GM12878 (cell line): ENCODE measurements at places on chromosomes 7 and 10. TPM values are rescaled to one million over a fixed set of nuclear protein-coding genes. Genes with fewer than 3 reads are reported as not detected.
A peak's percentile ranks its signal among the peaks of the same experiment; 100 is the strongest.

DNA sequence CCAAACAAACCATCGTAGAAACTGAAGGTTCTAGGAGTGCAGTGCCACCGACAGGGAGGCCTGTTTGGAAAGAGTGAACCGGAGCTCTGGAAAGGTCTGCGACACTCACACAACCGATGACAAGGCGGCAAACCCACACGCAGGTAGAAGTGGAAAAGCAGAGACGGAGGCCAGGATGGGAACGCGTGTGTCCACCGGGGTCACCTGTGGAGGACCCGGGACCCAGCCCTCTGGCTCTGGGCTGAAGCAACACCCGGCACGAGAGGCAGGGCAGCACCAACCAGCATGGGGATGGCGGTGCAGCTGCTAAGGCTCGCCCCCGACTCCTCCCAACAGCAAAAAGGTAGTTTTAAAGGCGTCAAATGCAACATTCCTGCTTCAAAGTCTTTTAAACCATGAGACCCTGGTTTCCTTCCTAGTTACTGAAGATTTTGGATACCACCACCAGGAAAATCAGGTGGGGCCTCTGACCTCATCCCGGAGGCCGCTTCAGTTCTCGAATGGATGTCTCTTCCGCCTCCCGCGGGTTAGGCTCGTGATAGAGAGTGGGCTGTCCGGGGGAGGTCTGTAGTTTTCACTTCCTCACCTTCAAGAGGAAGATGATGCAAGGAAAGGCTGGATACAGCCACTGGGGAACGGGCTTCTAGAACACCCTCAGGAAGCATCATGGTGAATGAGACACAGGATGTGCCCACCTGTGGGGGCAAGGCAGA is 115.5 kb downstream of the SMURF1 start:
- no peak for DNase-seq

DNA sequence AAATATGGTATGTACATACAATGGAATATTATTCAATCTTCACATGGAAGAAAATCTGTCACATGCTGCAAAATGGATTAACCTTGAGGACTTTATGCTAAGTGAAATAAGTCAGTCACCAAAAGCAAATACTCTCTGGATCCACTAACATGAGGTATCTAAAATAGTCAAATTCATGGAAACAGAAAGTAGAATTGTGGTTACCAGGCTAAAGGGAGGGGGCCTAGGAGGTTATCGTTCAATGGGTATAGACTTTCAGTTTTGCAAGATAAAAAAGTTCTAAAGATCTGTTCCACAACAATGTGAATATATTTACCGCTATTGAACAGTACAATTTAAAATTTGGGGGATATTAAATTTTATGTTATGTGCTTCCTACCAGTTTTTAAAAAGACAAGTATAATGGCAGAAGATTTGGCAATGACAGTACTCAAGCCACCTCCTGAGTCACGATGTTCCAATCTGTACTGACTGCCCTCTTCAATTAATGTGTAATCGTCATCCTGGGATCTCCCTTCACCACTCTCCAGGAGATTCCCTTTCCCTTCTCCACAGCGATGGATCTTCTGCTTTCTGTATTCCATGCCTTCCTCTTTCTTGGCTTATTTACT is 32.3 kb upstream of the IL6 start:
- DNase-seq, result no peak

- DNase-seq, result no peak
Measured at GRCh38 chr10:44581996-44582395, 197.1 kb upstream of the CXCL12 start.

Gene CELF2
- 98.2 and 106 TPM in 2 replicates for total RNA-seq

Gene COL13A1
- total RNA-seq, result not detected in 2 replicates

Gene ZNF804B
- 0.03 TPM in 1 of 2 replicates, not detected in the other for total RNA-seq

DNA sequence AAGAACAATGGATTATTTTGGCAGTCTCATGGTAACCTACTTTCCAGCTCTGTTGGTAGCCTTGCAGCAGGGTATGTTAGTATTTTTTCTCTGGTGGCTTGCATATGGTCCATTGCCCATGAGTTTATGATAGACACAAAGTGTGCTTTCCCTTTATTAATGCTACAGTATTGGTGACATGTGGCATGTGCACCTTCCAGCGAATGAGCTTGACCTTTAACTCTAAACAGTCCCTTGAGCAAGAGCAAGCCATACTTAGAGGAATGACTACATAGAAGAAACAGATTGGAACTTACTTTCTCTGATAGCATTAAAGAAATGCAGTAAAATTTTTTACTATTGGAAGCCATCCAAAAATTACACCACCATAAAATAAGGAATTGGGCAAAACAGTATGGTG is 73.9 kb downstream of the VTI1A start:
- DNase-seq, result no peak

Gene MKI67
- 168 and 183 TPM in 2 replicates for total RNA-seq

- no peak for DNase-seq
Measured at GRCh38 chr10:90197766-90198165, 496.4 kb downstream of the KIF20B start.

Gene CALML5
- not detected in 2 replicates for total RNA-seq

DNA sequence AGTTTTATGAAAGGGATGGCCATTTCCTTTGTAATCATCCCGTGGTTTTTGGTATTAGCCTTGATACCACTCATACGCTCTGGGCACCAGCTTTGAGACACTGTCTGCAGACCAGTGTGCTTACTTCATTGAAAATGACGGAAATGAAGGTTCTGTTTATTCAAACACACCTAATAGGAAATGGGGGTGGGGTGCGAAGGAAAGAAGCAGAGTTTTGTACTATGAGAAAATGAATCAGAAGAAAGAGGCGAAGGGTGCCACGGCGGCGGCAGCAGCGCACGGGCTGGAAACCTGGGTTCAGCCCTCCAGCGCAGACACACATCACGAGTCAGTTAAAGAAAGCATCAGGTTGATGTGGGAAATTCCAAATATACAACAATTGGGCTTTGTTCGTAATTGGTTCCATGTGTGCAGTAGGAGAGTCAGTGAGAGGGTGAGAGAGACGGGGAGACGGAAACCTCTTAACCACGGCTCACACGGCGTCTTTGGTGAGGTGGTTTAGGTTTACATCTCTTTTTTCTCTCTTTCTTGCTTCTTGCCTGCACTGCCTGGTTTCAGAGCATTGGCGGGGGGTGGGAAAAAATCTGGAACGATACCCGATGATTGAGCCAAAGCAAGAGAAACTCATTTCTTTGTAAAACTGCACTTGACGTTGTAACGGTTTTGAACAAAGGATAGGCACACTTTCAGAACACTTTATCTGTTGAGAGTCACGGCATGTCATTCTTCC is 321.2 kb downstream of the FRMD4A start:
- DNase-seq, result peak; percentile 96

Gene TAS2R5
- total RNA-seq, result 0.44 and 0.45 TPM in 2 replicates

- DNase-seq, result no peak
Measured at GRCh38 chr10:24720096-24720495, 3.6 kb downstream of the ARHGAP21 start.

DNA sequence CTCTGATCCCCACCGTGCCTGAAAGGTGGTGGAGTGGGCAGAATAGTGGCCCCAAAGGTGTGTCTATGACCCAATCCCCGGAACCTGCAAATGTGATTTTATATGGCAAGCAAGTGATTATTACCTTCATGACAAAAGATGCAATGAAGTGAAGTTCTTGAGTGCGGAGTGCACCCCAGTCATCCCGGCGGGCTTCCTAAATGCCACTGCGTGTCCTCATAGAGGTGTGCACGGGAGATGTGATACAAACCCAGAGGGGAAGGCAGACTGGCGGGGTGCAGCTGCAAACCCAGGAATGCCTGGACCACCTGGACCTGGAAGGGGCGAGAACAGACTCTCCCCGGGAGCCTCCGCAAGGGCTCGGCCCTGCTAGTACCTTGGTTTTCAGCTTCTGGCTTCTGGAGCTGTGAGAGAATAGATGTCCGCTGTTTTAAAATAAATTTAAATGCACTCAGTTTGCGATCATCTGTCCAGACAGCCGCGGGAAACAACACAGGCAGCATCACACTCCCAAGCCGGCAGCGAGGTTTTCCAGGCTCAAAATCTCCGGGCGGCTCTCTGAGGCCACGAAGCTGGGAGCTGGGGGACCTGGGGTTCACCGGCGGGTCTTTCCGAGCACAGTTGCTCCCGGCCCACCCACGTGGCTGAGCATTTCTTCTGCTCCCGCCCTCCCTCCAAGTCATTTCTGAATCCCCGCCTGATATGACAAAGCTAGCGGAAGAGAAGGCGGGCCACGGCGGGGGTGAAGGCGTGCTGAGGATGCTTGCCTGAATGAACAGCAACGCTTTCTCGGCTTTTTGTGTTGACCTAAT is 50.4 kb upstream of the EBF3 start:
- no peak for DNase-seq

- no peak for DNase-seq
Measured at GRCh38 chr10:34911661-34912205, 96.6 kb upstream of the PARD3 start.

Gene HOXA3
- 0.08 TPM in 1 of 2 replicates, not detected in the other for total RNA-seq

DNA sequence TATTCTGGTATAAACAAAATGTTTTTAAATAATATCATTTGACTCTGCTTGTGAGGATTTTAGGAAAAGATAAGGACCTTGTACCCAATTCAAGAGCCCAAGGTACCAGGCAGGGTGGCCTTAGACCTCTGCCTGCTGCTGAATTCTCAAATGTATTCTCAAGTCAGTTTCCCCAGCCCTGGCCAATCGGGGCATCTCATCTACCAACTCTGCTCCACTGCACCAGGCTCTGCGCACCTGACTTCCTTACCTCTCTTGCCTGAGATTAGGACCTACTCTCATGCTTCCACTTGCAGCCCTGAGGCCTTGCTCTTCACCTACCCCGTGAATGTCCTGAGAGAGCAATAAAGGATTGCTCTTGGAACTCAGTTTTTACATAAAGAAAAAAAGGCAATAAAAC is 69.6 kb upstream of the EZH2 start:
- DNase-seq, result no peak

GRCh38 chr7:139043823-139044812 is 8.3 kb upstream of the ZC3HAV1L start:
- no peak for DNase-seq

DNA sequence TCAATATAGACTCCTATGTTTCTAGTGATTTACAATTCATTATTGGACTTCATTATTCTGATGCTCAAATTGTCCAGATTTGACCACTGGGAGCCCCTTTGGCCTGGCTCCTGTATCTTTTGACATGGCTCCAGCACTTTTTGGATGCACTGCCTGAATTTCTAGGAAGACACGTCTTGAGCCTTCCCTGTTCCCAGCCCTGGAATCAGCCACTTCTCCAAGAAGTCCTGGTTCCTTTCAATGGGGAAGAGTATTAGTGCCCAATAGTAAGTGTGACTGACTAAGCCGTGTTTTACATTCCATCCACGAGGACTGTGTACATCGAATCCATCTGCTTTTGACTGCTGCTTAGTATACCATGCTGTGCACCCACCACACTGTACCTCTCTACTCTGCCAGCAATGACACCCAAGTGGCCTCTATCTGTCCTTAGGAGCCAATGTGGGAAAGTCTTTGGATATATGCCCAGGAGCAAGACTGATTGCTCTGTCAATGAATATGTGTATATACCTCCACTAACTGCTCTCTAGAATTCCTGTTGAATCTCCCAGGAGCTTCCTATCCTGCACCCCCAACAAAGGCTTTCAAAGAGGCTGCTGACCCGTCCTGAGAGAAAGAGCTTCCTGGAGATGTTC is 23.2 kb upstream of the NPFFR1 start:
- DNase-seq, result no peak

DNA sequence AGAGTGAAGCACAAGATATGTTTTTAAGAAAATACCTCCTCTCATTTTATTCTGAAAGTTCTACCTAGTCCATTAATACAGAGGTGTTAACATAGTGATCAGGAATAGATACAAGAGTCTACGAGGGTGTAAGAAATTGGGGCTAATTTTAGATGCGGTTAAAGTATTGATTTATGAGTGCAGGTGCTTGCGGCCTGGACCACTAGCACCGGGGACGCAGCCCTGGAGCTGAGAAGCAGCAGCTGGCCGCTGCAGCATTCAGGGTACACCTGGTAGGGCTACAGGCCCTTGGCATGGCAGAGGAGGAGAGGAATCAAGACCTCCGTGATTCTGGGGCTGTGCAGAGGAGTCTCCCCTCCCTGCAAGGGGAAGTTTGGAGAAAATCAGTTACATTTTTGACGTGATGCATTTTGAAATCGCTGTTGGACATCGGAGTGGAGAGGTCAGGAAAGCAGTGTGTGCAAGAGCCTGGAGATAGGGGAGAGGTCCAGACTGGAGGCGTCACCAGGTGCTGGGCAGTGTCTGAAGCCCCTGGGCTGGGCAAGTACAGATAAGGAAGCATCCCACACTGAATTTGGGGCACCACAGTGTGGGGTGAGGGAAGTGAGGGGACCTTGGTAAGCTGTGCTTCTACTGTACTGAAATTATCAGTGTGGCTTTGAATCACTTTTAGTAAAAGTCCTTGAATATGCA is 112.3 kb downstream of the VWC2 start:
- no peak for DNase-seq

GRCh38 chr10:30680908-30681307 is 51.4 kb upstream of the LYZL2 start:
- DNase-seq, result no peak

- DNase-seq, result no peak
Measured at GRCh38 chr7:122269241-122269640, 35.3 kb downstream of the FEZF1 start.

GRCh38 chr10:103838070-103838395 is 17.3 kb downstream of the SH3PXD2A start:
- no peak for DNase-seq

- DNase-seq, result no peak
Measured at GRCh38 chr7:142974626-142975025, 12.5 kb upstream of the KEL start.

DNA sequence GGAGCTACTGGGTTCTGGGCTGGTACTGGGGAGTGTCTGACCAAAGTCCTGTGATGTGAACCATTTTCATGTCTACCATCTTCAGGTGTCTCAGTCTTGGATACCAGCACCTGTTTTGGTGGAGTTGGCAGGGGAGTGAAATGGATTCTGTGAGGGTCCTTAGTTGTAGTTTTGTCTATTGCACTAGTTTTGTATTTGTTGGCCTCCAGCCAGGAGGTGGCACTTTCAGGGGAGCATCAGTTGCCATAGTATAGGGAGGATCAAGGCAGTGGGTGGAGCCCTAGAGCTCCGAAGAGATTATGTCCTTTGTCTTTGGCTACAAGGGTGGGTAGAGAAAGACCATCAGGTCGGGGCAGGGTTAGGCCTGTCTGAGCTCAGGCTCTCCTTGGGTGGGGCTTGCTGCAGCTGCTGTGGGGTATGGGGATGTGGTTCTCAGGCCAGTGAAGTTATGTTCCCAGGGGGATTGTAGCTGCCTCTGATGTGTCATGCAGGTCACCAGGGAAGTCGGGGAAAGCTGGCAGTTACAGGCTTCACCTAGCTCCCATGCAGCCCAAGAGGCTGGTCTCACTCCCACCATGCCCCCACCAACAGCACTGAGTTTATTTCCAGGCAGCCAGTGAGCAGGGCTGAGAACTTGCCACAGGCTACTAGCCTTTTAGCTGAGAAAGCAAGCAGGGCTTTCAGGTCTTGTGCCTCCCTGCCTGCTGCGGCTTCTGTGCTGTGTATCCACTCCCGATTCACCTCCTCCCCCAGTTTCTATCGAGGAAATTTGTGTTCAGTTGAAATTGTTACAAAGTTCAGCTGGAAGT is 153.1 kb downstream of the ZNF365 start:
- DNase-seq, result peak; percentile 90

GRCh38 chr7:134818613-134819345 is 39.3 kb downstream of the CALD1 start:
- DNase-seq, result no peak

Gene C10orf95
- total RNA-seq, result 0.19 and 0.33 TPM in 2 replicates

GRCh38 chr10:69801434-69802315 is at the start of gene COL13A1:
TSS of gene COL13A1 (plus strand) at chr10:69801906. CDS start at chr10:69802424, 518 bp downstream.
- no peak for DNase-seq
